ENCODE measurements at places on chromosomes 7 and 10. TPM values are rescaled to one million over a fixed set of nuclear protein-coding genes. Genes with fewer than 3 reads are reported as not detected.

The HKDC1 gene
- 1.6 TPM for total RNA-seq

DNA sequence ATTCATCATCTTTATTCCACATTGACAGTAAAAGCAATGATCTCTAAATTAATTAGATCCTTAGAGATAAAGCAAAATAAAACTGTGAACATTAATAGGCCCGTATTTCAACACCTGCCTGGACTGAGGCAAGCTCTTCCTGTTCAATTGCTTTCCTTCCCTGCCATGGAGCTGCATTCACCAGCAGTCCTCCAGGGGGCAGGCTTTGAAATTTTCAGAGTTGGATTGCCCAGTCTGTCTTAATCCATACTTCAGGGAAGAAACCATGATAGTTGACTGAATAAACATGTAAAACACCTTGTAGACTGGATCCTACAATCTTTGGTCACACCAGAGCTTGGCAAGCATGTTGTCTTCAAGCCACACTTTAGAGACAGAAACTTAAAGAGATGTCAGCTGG, 936.6 kb downstream of the NRG3 start:
- no peaks in the 10 kb centered on the region for H3K36me3 ChIP-seq
- no peak overlapping the region for H3K4me3 ChIP-seq
- H3K4me1 ChIP-seq: no peaks in the 10 kb centered on the region
- H3K27ac ChIP-seq: no peak overlapping the region
- no peak for DNase-seq
- no peaks in the 10 kb centered on the region for H3K27me3 ChIP-seq

- no peak for DNase-seq
- H3K27me3 ChIP-seq: no peaks in the 10 kb centered on the region
- H3K36me3 ChIP-seq: no peaks in the 10 kb centered on the region
Observed at GRCh38 chr10:124696446-124697392, 47.5 kb downstream of the FAM53B start.

DNA sequence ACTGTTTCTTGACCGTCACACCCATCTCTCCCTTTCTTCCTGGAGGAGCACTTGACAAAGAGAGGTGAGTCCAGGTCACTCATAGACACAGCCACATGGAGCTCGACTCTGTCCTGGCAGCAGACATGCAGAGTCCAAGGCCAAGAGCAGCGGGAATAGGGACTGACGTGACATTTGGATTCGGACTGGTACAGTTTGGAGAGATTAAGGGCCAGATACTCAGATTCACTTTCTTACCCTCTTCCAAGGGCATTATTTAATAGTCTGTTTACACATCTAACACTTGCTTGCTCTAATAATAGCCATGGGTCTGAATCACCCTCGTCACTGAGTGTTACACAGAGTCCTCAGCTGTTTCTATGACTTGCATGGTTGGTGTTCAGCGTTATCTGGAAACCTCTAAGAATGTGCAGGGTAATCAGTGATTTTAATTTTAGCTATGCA, 39.2 kb upstream of the OTUD1 start:
- H3K36me3 ChIP-seq: no peaks in the 10 kb centered on the region
- H3K4me3 ChIP-seq: no peak overlapping the region
